M059J (cell line): ENCODE measurements at places on chromosomes 7 and 10. TPM values are rescaled to one million over a fixed set of nuclear protein-coding genes. Genes with fewer than 3 reads are reported as not detected.
A peak's percentile ranks its signal among the peaks of the same experiment; 100 is the strongest.

The PODXL gene
- total RNA-seq = 27.2 and 50.6 TPM in 2 replicates

The TACC2 gene
- total RNA-seq = 2.9 and 7.8 TPM in 2 replicates

The POLR2J2 gene
- total RNA-seq = 0.71 TPM in 1 of 2 replicates, not detected in the other

The ASAH2B gene
- 3.1 and 4.9 TPM in 2 replicates for total RNA-seq

DNA sequence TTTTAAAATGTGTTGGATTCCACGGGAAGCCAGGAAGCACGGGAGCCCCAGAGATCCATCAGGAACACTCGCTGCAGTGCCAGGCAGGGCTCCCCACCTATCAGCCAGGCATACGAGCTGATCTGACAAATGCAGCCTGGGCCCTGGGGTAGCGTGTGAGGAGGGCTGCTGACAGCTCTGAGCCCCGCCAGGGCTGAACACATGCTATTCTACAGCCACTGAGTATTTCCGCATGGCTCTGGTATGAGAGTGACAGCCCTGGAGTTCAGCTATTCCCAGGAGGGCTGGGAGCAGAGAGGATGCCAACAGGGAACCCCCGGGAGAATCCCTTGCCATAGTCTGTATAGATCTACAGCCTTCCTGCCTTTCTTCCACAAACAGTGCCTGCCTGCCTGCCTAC, 237.3 kb upstream of the ZMIZ1 start:
- DNase-seq = no peak

- no peak for DNase-seq
Observed at GRCh38 chr7:92682330-92682729, 92.1 kb upstream of the FAM133B start.

DNA sequence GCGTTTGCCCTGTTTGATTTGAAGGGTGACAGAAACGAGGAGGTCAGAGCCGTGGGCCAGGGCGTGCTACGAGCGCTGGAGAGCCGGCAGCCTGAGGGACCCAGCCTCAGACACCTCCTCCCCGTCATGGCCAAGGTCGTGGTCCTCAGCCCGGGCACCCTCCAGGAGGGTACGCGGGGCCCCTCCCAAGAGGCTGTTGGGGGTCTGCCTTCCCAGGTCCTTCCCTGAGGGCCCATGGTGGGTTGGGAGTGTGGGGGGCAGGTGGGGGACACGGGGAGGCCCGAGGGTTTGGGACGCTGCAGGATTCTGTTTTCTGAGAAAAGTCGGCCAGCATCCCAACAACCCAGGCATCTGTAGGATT, 7.8 kb downstream of the AP5Z1 start:
- no peak for DNase-seq

- DNase-seq = no peak
Observed at GRCh38 chr10:11237571-11237970, 219.9 kb downstream of the CELF2 start.

- peak; percentile 90 for DNase-seq
Observed at GRCh38 chr7:141649865-141650634, 51.9 kb downstream of the DENND11 start.

DNA sequence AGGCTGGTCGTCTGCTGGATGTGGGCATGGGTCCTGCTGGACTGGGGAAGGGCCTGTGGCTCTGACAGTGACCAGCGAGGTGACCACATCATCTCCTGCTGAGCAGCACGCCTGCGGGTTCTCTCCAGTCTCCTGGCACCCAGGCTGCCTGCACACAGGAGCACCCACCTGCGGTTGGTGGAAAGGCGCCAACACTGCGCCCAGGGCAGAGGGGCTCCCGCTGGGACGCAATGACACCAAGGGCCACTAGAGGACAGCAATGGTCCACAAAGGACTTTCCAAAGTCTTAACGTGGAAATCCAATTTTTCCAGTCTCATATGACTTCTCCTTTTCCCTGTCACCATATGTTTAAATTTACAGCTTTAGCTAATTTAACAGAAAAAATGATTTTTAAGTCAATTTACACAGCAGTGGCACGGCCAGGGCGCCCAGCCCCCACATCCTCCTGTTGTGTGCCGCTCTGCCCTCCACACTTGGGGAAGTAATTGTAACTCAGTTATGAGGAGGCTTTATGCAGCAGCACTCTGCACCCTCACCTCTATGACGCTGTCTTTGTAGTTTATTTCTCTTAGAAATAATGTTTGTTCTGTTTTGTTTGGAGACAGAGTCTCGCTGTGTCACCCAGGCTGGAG, 38.1 kb downstream of the CFAP46 start:
- DNase-seq = peak; percentile 18

GRCh38 chr7:117673839-117674238, 194.0 kb downstream of the CFTR start:
- peak; percentile 60 for DNase-seq

- peak; percentile 68 for DNase-seq
Observed at GRCh38 chr10:89959433-89960110, 258.2 kb downstream of the KIF20B start.

DNA sequence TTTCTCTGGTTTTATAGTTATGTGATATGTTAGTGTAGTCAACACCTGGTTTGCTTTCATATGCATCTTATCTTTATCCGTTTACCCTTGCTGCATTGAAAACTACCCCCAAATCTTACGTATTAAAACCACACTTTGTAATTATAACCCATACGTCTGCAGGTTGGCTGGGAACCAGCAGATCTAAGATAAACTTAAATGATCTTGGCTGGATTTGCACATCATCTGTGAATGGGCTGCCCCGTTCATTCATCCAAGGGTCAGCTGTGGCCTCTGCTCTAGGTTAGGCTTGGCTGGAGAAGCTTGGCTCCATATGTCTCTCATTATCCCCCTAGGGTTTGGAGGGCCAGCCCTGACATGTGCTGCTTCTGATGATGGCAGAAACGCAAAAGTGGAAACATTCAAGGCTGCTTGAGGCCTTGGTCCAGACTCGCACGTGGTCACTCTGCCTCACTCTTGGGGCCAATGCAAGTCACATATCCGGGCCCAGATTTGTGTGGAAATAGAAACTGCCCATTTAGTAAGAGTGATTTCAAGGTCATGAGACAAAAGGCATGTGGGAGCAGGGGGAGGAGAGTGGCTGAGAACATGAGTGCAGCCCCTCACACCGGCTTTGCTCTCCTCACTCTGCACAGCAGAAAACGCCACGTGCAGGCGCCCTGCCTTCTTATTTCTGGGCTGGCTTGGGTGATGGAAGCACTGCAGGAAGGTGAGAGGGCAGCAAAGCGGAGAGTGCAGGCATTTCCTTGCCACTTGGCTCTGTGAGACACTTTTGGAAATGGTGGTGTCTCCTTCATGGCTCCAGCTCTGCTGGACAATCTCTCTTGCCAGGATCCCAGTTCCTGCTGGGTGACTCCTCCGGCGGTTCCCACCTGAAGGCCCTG, 553.8 kb downstream of the GLRX3 start:
- no peak for DNase-seq

DNA sequence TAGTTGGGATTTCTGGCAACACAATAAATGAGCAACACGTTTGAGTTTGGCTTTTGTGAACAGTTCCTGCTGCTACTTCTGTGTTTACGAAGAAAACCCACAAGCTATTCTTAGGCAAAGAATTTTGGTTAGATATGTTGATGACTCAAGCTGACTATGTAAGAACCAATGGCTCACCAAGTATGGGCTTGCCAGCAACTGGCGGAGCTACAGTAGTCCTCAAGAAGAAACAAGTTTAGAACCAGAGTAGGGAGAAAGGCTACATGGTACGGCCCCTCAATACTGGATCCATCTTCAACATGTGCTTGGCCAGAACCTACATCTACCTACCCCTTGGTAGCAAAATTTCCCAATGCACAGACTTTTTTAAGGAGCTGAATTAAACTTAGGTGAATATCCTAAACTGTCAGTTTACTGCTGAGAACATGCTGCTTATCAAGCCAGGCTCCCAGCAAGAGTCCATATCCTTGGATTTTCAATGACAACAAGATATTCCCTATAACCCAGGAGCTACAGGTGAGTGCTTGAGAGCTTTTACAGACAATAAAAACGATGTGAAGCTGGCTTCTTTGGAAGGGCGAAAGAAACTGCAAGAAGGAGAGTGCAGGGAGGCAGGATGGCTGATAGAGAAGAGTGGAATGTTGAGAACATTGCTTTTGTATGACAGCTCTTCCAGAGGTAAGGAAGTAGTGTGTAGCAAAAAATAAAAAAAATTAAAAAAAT, 74.3 kb upstream of the ASAH2 start:
- DNase-seq = peak; percentile 95

- no peak for DNase-seq
Observed at GRCh38 chr7:13687500-13687899, 302.0 kb downstream of the ETV1 start.

GRCh38 chr7:127504715-127505114, 80.7 kb downstream of the GCC1 start:
- DNase-seq = peak; percentile 25

DNA sequence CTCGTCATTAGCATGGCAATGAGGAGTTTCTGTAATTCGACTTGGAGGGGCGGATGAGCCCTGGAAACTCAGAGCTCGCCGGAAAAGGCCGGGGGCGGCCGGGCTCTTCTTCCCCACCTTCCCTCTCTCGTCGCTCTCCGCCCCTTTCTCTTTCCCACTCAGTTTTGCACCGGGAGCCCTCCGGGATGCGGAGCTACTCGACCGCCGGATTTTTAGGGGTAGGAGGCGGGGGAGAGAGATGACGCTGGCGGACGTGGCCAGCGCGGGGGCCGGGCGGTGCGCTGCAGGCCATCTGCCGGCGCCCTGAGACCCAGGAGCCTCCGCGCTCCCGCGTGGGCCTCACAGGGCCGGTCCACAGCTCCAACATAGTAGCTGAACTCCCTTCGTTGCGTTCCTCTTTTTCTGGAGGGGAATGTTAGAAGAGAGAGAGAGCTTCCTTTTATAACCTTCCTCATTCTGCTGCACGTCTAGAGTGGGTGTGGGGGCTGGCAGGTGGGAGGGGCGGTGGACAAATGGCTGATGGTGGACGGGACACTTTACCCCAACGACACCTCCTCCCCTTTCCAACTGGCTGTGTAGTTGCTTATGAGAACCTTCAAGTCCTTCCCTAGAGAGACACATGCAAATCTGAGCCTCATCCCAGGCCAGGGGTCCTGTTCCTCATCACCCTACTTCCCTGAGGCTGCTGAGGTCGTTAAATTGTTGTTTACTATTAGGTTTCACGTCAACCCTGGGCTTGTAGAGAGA, 1.1 kb upstream of the HOXA1 start:
- peak; percentile 64 for DNase-seq

DNA sequence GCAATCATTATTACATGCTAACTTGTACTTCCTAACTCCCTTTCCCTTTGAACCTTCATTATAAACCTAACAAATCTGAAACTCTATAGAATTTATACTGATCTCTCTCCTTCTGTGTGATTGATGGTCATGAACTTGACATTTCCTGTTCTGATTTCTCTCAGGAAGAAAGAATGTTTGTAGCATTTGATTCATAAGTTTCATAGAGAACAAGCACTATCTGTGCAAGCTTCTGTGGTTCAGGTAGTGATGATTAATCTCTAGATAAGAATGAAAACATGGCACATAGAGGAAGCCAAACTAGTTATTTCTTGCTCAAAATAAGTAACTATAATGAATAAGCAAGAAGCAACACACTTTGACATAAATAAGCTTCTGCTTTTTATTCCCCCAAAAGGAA, 34.2 kb downstream of the TFPI2 start:
- peak; percentile 36 for DNase-seq

DNA sequence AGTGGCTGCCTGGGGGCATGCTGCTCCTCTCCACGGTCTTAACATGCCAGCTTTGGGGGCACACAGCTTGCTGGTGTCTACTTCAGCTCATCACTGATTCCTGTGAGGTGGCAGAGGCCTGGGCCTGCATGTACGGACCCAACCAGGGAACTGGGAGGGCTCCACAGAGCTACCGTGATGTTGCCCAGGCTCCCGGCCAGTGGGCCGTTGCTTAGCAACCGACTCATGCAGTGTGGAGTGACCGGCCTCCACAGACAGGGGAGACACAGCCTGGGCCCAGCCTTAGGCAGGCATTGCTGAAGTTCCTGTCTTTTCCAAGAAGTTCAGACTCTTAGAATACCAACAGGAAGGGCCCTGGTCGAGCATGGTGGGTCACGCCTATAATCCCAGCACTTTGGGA, 25.8 kb upstream of the SH2B2 start:
- DNase-seq = peak; percentile 44

DNA sequence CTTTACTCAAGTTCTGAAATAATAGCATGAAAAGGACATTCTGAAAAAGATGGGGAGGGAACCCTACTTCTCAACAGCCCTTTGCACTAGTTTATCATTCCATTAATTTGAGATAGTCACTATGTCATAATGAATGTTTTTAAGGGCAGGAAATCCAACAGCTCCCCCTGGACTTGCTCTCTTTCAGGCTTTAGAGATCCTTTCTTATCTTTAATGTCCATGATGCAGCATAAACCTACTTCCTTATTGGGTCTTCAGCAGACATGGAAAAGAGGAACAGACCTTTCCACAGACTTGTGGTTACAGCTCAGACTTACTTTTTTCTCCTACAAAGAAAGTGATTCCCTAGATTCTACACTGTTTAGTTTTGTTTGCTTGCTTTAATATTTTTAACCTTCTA, 87.3 kb downstream of the IDE start:
- no peak for DNase-seq

DNA sequence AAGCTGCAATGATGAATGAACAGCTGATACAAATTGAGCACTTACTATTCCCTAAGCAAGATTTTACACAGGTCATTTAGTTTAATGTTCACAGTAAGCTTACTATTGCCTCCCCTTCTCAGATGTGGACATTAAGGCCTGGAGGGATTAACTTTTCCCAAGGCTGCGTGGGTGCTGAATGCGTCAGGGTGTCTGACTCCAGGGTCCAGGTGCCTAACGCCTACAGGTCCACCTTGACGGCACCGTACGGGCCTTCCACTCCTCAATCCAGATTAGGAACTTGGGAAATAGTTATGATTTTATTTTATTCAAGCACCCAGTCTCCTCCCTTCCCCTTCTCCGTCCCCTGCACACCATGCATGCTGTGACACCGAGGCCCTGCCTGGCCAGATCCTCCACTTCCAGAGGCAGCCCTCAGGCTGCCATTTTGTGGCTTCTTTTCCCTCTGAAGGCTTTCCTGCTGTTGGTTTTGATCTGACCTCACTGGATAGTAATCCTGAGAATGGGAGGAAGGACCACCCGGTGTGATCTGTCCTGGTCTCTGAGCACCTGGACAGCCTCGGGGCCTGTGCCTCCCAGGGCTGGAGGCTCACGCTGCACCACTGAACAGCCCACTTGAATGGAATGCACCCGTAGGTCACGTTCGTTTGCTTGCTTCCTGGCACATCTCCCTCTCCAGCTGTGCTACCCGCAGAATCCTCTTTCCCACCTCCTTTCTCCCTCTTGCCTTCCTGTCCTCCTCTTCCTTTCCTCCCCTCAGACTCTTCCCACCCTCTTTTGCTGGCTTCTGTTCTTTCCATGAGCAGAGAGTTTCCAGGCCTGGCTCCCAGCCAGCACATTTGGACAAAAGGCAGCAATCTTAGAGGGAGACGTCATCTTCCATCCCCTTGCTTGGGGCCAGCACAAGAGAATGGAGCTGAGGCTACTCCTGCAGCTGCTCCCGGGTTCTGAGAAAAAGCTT, 14.4 kb downstream of the DENND2A start:
- peak; percentile 99 for DNase-seq

DNA sequence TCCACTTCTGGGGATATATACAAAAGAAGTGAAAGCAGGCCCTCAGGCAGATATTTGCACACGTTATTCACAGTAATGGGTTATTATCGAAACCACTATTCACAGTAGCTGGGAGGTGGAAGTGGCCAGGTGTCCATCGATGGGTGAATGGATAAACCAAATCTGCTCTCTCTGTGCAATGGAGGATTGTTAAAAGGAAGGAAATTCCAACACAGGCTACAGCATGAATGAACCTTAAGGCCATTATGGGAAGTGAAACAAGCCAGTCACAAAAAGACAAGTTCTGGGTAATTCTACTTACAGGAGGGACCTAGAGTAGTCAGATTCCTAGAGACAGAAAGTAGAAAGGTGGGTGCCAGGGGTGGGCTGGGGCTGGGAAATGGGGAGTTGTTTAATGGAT, 48.5 kb upstream of the BHLHA15 start:
- no peak for DNase-seq
